ENCODE measurements at places on chromosomes 7 and 10.

DNA sequence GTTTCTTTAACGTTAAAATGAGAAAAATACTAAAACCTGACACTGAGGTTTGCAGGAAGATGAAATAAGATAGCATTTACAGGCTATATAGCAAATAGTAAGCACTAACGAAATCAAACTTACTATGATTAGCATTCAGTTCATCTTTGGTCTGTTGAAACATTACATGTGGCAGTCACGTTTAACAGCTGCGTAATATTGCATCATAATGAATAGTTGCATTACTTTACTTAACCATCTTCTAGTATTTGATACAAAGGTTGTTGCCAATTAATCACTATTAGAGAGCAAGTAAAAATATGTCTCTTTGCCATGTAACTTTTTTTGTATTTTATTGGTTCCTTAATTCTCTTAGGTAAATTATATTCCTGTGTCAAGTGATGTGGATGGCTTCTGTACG is 131.8 kb upstream of the GHITM start:
- no peak for DNase-seq

GRCh38 chr7:116071629-116072028 is 41.1 kb upstream of the TFEC start:
- no peak for DNase-seq

GRCh38 chr7:115329006-115329405 is 407.1 kb downstream of the MDFIC start:
- DNase-seq, result no peak

DNA sequence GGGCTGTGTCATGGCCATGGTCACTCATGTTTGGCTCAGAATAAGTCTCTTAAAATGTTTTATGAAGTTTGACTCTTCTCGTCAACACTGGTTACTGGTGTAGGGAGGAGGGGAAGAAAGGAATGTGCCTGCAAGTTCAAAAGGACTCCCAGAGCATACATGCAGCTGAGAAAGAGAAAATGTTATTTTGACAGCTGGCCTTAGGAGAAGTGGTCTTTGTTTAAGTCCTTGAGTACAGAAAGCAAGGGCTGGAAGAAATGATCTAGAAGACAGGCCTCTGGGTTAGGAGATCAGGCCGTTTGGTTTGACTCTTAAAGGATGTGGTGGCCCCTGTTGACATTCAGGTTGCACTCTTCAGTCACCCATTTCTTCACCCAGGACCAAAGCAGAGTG is 245.5 kb downstream of the REEP3 start:
- DNase-seq, result no peak

GRCh38 chr10:132786884-132787494 is 1.0 kb upstream of the NKX6-2 start:
- no peak for DNase-seq

GRCh38 chr7:41241641-41242040 is 461.2 kb downstream of the INHBA start:
- no peak for DNase-seq

- DNase-seq, result peak; percentile 53
Observed at GRCh38 chr7:30173058-30173897, 38.5 kb downstream of the MTURN start.

DNA sequence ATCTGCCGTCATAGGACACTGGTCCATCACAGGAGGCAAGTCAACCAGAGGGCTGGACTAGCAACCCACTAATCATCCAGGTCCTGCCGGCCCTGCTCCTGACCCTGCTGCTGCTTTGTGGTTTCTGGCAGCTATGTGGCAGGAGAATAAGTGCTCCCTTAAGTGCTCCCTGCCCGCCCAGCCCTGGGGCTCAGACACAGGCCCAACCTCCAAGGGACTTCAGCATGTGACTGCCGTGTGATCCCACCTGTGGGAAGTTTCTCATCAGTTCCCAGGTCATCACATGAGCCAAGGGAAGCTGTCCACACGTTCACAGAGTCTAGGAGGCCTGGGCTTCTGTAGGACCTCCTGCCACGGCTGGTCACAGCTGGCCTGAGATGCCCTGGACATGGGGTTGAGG is 34.2 kb upstream of the ZNF488 start:
- DNase-seq, result no peak

DNA sequence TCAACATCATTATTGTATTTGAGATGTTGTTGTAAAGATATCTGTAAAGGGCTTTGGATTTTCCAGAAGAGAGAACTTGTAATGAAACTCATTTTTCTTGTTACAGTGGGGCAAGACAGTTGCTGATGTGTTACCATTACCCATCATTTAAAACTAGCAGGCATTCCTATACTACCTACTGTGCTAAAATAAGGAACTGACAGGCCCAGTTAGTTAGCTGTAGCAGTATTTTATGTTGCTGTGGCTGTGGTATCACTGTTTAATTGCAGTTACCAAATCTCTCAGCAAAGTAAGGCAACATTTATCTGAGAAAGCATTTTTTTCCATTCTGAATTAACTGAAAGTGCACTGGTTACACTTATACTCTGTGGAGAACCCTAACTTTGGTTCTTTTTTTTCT is 9.9 kb downstream of the ST7 start:
- DNase-seq, result no peak

GRCh38 chr10:33145451-33146188 is 187.6 kb upstream of the ITGB1 start:
- DNase-seq, result no peak

- no peak for DNase-seq
Observed at GRCh38 chr10:118798231-118798662, 43.5 kb upstream of the CACUL1 start.

Data from NCI-H2029 (cell line).